Activated naive CD4-positive, alpha-beta T cell (primary cell): ENCODE measurements at places on chromosomes 12 and 14.

DNA sequence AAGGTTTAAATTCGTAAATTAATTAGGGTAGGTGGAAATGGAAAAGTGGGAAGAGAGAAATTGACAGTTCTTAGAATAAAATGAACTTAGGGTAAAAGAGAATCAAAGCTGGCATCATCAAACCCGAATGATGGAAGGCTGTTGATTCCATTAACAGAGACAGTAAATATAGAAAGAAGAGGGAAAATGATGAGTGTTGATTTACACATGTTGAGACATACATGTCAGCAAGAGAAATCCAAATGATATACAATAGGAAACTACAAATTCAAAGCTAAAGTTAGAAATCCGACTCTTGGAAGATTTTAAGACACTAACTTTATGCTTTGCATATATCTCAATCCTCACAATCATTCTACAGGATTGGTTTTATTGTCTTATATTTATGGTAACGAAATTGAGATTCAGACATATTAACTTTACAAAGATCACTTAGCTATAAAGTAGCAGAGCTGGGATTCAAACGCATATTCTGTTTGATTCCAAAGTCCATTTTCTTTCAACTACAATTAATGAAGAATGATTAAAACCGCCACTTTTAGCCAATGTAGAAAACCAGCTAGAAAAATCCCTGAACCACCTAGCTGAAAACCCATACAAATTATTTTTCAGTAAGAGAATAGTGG lies 30.2 kb downstream of the LIMA1 start:
- no peak for DNase-seq

- DNase-seq, result no peak
Measured at GRCh38 chr12:102481705-102482425, 1.5 kb upstream of the IGF1 start.

DNA sequence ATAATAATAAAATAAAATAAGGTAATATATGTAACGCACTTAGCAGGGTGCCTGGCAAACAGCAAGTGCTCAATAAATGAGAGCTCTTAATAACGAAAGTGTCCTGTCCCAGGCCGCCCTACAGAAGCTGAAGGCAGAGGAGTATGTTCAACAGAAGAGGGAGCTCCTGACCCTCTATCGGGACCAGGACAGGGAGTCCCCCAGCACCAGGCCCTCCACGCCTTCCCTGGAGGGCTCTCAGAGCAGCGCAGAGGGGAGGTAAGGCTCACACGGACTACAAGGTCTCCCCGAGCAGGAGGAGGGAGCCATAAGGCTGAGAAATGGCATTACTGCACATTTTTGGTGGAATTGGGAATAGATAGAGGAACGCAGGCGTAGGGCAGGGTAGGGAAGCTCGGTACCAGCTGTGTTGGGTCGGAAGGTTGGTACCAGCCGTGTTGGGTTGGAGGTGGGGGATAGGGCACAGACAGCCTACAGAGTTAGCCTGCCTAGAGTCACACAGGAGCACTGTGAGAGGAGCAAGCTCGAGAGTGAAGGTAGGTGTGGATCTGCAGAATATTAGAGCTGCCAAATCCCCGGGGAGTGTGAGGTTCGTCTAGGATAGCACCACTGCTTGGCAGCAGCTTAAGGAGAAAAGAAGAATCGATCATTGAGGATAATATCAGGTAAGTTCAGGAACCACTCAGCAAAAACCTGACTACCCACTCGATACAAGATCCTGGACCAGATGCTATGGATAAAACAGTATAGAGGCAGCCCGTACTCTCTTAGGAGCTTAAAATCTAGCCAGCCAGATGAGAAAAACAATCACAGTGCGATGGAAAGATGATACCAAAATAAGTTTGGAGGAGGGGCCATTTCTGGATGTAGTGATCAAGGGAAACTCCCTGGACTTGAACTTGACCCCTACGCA lies 15.3 kb downstream of the TNFRSF1A start:
- no peak for DNase-seq

GRCh38 chr14:60133487-60133886 lies 31.7 kb downstream of the DHRS7 start:
- no peak for DNase-seq

GRCh38 chr14:24422694-24423601 lies 6.5 kb downstream of the CBLN3 start:
- DNase-seq, result no peak

- DNase-seq, result no peak
Measured at GRCh38 chr14:64806202-64806861, 73.4 kb downstream of the SPTB start.

- no peak for DNase-seq
Measured at GRCh38 chr14:42469637-42470426, 863.2 kb downstream of the LRFN5 start.

- DNase-seq, result no peak
Measured at GRCh38 chr12:105171691-105172436, 64.1 kb downstream of the APPL2 start.

GRCh38 chr14:106790189-106791036 lies 1264.0 kb downstream of the TMEM121 start:
- DNase-seq, result peak; percentile 57

GRCh38 chr14:57179273-57179672 lies 89.4 kb downstream of the EXOC5 start:
- no peak for DNase-seq

DNA sequence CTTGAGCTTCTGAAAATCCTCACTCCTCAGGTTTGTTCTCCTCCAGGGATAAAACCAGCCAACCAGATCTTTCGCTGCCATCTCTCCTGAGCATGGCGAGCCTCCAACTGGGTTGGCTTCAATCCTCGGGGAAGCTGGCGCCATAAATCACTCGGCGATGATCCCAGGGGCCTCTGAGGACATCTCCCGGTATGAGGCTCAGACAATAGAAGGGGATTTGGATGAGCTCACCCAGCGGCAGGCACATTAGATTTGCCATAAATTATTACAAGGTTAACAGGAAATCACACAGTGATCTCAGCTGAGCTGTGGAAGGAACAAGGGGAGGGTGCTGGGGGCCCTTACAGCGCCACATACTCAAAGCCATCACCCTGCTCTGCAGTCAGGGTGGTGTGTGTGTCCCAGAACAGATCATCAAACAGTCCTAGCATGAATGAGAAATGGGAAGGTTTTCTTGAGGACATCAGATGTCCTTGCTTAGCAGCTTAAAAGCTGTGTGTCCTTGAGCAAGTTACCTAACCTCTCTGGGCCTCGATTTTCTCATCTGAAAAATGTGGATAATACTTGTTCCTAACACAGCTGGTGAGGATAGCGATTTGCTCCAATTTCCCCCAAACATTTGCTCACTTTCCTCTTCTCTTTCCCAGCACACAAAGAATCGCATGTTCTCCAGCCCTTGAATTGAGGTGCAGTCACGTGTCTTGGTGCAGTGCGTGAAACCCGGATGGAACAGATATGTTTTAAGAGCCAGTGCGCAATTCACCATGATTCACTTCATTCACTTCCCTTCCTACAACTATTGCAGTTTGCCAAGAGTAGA lies 142.8 kb downstream of the SCARB1 start:
- no peak for DNase-seq

GRCh38 chr14:54322246-54322645 lies 74.6 kb upstream of the CDKN3 start:
- no peak for DNase-seq

DNA sequence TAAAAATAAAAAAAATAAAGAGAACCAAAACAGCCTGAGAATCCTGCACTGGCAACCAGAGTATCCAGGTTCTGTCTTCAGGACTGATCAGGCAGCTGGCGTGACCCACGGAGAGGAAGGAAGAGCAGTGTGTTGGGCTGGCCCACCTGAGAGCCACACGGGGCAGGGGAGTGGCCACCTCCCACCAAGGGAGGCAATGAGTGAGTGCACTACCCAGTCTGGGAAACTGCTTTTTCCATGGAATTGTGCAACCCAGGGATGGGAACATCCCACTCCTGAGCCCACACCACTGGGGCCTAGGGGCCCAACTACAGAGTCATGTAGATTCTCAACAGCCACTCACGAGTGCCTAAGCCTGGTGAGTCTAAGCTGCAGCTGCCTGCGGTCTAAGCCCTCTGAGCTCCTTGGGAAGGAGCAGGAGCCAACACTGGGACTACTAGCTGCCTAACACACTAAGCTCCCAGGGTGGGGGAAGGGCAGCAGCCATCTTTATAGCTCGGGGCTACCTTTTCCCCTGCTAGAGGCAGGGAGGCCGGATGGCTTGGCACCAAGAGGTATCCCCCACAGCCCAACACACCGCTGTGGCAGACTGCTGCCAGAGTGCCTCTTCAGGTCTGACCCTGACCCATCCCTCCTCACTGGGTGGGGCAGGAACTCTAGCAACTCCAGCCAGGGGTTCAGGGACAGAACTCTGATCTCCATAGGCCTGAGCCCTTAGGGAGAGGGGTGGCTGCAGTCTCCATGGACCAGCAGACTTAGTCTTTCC lies 610.9 kb downstream of the RERGL start:
- DNase-seq, result no peak

GRCh38 chr12:110861729-110862128 lies 14.9 kb downstream of the CCDC63 start:
- no peak for DNase-seq

GRCh38 chr14:83071888-83072501 lies 1538.3 kb upstream of the SEL1L start:
- no peak for DNase-seq

DNA sequence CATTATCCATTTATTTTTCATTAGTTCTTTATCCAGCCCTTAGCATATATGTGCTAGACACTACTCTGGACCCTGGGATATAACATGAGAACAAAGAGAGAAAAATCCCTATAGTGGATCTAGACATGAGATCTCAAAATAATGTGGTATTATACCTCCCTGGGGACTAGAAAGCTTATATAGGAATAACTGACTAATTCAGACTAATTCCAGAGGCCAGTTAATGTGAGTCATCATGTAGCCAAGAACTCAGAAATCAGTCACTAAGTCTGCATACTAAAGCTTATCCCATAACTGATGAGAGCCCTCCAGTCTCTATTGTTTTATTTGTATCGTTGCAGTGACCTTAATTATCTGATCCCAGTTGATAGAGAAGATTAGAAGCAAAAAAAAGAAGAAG lies 267.1 kb upstream of the RGS6 start:
- no peak for DNase-seq

DNA sequence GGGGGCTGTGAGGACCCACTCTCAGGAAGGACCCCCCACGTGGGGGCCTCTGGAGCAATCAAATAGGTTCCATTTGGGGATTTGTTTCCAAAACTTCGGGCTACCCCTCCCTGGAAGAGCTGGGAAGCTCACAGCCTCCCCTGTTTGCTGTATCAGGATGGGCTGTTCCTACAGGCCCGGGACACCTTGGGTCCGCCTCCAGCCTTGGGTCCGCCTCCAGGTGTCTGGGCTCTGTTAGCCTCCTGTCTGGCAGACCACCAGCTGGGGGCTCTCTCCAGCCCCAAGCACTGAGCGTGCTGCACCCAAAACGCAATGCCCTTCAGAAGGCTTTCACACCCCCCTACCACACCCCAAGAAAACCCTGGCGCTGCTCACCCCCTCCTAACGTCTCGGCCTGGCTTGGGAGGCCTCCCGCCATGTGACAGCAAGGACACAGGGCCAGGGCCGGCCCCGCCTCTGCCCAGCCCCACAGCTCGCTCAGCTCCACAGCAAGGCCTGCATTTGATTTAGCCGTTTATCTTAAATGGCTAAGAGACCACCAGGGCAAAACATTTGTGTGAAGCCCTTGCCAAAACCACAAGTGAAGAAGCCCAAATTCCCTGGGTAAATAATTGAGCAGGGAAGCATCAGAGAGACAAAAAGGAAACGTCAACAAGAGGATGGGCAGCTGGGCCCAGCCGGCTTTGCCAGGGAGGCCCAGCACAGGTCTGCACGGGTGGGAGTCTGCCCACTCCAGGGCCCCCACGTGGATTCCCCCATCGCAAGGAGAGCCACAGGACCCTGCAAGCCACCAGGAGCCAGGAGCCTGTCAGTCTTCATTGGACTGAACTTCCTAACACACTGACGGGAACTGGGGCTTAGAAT lies 39.9 kb downstream of the BCL11B start:
- no peak for DNase-seq

GRCh38 chr14:22002860-22003284 lies 329.3 kb upstream of the OR4E1 start:
- DNase-seq, result peak; percentile 1

DNA sequence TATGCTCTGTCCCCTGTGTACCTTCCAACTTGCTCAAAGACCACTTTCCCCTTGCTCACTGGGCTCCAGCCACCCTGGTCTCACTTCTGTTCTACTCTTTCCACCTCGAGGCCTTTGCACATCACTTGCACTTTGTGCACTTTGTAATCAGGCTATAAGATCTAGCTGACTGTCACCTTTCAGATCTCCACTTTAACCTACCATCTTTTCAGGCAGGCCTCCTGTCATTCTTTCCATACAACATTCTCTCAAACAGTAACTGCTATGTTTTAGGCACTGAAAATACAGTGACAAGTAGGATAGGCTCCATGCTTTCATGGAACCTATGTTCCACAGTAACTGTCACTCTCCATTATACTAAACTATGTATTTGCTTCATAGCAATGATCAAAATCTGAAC lies 14.0 kb downstream of the CPM start:
- DNase-seq, result no peak

DNA sequence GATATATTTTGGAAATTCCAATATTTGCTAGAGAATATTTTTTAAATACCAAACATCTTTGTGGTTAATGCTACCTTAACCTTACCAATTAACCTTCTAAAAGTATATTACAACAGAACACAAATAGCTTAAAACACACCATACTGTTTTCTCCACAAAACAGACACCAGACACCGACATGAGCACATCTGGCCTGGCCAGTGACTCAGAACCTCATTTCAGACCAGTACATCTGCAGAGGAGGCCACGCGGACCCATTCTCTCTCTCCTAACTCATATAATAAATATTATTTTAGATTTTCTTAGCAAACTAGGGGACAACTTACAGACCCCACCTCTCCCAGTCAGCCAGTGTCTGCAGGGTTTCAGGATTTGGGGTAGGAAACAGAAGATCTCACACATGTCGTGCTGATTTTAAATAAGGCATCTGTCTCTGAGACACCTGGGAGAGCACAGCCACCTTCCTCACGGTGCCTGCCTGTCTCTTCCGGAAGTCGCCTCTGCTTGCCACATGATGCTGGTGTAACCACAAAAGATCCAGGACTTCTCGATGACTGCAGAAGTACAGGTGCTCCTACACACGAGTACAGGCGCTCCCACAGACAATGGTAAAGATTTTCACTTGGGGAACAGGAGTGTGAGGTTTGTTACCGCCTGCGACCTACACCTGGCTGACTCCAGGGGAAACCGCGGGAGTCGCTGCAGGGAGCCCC lies 9.7 kb upstream of the ANKLE2 start:
- peak; percentile 35 for DNase-seq

GRCh38 chr12:121420109-121420508 lies 20.2 kb downstream of the RNF34 start:
- DNase-seq, result no peak

GRCh38 chr14:91264151-91265150 lies 19.9 kb upstream of the GPR68 start:
- no peak for DNase-seq

DNA sequence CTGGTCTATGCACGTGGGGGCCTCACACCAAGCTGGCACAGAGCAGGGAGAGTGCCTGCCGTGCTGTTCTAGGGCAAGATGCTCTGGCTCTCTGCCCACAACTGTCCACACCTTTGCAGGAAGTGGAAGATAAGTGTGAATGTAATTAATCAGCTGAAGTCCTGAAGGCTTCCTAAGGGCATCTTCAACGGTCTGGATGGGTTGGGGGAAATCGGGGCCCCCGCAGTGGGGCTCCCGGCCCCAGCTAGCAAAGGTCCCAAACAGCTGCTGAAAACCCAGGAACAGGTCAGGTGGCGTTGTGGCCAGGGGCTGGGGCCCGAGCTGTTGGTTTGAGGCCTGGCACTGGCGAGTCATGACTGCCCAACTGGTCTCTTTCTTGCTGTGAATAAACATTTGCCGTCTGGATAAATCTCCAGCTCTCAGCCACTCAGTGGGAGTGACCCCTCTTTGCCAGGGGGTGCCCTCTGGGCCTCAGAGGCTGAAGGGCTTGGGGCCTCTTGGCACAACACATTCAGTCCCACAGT lies 6.7 kb upstream of the SLC25A29 start:
- DNase-seq, result no peak
